ENCODE measurements at places on chromosomes 3 and 15.

DNA sequence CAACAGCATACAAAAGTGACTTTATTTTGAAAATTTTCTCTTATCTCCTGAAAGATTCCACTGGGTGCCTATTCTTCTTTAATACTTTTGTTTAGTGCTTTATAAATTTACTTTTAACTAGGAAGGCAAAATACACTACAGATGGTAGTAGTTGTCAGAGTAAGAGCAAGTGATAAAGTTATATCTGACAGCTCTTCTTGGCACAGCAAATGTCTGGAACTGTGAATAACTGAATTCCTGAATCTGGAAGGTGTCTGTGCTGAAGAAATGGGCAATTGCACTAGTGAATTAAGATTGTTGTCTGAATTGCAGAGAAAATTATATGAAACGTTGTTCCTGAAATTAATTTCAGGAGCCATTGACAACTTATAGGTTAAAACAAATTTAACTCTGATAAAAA is 213.8 kb upstream of the CBLB start:
- DNase-seq = no peak

GRCh38 chr15:76337059-76337695 is 604 bp downstream of the ISL2 start:
- peak; percentile 84 for DNase-seq

GRCh38 chr15:40925863-40926658 is 3.1 kb upstream of the DLL4 start:
- DNase-seq = peak; percentile 88

DNA sequence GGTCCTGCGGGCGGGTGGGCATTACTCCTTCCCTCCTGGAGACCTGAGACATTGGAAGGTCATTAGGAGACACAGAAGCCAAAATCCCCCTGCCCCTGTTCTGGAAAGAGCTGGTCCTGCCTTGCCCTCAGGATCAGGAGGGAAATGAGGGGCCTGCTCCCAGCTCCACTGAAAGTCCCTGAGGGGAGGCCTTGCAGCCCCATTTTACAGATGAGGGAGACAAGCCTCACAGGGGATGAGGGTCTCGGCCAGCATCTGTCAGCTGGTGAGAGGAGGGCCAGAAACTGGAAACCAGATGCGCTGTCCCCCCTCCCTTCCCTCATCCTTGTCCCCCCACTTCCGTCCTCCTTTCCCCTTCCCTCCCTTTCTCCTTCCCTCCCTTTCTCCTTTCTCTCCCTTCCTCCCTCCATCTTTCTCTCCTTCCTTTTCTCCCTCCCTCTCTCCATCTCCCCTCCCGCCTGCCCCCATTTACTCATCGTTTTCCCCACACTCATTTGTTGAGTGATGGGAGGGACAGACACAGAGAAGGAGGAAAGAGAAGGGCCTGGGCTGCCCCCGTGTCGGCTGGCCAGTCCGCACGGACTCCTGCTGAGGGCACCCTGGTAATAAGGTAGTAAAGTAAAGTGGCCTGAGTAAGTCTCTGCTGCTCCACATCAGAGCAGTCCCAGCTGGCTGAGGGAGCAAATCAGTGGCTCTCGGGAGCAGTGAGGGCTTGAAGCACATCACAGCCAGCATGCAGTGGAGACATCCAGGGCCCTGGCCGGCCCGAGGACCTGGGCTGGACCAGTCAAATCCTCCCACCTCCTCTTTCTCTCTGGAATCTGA is 112.4 kb upstream of the ALDH1A3 start:
- DNase-seq = no peak

- no peak for DNase-seq
Observed at GRCh38 chr15:82921939-82922338, 30.6 kb downstream of the HOMER2 start.

GRCh38 chr3:159817126-159817525 is 171.5 kb upstream of the IL12A start:
- no peak for DNase-seq

- DNase-seq = no peak
Observed at GRCh38 chr15:35064576-35065190, 20.4 kb downstream of the NANOGP8 start.

GRCh38 chr3:197950677-197951061 is 679 bp downstream of the RPL35A start:
- no peak for DNase-seq

- DNase-seq = no peak
Observed at GRCh38 chr3:52078781-52079560, 22.6 kb upstream of the DUSP7 start.

DNA sequence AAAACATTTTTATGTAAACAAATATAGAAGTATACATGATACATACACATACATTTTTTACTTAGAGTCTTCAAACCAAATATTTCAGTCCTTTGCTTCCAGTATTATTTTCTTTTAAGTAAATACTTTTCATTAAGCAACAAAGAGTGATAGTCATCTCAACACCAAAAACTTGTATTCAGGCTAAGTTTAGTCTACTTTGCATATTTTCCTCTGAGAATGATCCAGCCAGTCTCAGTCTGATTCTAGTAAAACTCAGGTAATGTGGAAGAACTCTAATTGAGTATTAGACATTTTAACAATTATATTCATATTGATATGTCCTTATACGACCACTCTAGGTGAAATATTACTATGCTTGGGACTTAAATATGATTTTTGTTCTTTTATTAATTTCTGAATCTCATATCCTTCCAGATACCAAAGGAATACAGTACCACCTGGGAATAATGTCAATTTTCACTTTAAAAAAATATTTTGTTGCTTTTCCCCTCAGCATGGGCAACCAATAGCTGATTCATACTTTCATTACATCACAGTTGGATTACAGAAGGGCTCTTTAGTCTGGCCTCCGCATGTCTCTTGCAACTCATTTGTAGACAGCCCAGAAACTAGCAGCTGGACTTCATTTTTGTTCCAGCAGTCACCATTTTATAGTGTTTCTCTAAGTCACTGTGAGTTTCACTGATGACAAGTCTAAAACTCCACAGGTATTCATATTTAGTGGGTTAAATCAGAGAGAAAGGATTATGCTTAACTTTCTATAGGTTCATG is 390.4 kb downstream of the ZBTB20 start:
- no peak for DNase-seq

DNA sequence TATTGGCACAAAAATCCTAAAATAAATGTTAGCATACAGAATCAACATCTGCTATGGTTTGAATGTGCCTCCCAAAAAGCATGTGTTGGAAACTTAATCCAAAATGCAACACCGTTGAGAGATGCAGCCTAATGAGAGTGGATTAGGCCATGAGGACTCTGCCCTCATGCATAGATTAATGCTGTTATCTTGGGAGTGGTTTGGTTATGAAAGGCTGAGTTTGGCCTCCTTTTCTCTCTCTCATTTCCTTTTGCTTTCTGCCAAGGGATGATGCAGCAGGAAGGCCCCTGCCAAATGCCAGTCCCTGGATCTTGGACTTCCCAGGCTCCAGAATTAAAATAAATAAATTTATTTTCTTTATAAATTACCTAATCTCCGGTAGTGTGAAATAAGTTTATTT is 49.4 kb downstream of the SYNM start:
- no peak for DNase-seq

DNA sequence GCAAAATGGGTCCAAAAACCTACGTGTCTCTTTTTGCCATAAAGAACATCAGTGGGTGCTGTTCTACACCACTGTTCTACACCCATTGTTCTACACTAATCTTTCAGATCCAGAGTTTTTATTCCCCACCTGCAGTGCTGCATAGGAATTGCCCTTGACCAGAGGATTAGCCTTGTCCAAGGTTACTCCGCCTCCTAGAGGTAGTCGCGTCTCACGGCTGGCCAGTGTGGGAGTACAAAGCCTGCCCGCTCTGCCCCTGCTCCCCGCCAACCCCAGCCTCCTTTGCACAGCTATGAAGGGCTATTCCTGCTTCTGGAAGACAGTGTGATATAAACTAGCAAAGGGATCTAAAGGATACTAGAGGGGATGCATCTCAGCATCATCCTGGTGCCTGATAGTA is 222.1 kb upstream of the LMCD1 start:
- no peak for DNase-seq

- peak; percentile 3 for DNase-seq
Observed at GRCh38 chr15:41133454-41133853, 17.4 kb upstream of the INO80 start.

GRCh38 chr3:176651622-176652021 is 545.7 kb downstream of the TBL1XR1 start:
- no peak for DNase-seq

DNA sequence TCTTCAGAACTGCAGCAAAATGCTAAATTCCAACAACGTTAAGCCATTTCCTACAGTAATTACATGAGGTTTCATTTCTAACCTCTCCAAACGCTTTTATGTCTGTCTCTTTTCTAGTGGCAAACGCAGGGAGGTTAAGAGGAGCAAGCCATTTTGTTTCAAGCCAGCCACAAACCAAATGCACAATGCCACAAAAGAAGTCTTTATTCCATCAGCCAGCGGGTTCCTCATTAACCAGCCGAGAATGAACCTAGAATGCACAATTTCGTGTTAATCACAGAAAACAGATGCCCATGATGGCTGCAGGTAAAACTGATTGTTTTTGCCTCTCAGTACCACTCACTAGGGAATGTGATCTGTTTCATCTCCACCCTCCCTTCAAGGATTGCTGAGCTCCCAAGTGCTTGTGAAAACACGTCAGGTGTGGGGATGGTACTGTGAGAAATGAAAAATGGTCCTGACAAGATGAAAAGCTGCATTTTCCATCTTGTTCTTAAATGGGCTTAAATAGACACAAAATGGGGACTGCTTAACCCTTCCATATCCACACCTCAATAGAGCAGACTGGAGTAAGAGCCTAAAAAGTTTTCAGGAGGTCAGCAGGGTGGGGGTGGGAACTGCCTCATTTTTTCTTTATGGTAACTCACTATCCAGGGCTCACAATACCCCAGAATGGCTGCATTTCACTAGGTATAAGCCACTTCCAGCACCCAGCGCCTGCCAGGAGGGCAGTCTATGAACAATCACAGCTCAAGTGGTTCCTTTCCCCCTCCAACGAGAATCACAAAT is 277.1 kb downstream of the MAGI1 start:
- peak; percentile 39 for DNase-seq

- peak; percentile 31 for DNase-seq
Observed at GRCh38 chr15:90552162-90552928, 22.6 kb downstream of the CRTC3 start.

DNA sequence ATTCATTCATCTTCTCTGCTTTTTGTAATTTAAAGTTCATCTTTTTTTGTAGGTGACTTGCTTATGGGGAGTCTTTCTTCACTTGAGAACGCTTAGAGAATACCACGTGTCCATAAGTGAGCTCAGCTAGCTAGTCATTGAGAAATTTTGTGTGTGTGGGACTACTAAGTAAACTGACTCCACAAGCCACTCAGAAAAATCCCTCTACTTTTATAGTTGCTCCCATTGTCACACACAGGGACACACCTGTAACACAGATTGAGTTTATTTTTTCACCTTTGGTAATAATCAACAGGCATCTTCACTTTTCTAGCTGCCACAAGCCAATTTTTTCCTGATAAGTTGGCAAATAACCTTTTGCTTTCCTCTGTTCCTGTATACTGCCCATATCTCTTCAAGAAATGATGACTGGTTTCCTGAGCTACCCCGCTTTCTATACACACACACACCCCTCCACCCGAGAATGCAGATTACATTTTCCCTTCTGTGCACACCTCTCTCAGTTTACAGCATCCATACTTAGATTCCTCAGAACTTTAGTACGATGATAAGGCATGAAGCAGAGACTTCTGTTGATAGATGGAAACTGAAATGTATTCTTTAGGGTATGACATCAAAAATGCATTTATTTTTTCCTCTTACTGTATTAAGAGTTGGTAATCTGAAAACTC is 4.6 kb downstream of the TSC22D2 start:
- DNase-seq = peak; percentile 47

DNA sequence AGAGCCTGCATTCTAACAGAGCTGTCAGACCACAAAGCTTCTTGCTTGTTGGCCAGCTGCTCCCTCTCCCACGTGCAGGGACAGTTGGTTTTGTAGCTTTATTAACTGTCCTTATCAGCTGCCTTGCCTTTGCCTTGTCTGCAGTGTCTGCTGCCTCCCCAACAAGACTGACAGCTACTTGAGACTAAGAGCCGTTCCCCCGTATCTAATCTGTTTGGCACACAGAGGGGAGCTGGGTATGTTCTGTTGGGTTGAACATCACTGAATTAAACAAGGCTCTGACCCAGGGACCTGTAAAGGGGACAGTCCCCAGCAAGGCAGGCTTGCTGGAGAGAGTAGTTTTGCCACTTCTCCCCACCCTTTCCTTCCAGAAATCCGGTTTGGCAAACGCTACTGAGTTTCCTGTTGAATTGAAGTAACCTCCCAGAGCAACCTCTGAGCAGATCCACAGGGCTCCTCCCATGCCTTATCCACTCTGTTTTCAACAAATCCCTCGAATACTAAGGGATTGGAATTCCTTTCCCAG is 116.1 kb downstream of the ANP32A start:
- DNase-seq = peak; percentile 38

Measured in eye (tissue), 1 donor.